Amygdala (tissue), 56 donors: ENCODE measurements at places on chromosomes 5 and 9.
A peak's percentile ranks its signal among the peaks of the same experiment; 100 is the strongest.

DNA sequence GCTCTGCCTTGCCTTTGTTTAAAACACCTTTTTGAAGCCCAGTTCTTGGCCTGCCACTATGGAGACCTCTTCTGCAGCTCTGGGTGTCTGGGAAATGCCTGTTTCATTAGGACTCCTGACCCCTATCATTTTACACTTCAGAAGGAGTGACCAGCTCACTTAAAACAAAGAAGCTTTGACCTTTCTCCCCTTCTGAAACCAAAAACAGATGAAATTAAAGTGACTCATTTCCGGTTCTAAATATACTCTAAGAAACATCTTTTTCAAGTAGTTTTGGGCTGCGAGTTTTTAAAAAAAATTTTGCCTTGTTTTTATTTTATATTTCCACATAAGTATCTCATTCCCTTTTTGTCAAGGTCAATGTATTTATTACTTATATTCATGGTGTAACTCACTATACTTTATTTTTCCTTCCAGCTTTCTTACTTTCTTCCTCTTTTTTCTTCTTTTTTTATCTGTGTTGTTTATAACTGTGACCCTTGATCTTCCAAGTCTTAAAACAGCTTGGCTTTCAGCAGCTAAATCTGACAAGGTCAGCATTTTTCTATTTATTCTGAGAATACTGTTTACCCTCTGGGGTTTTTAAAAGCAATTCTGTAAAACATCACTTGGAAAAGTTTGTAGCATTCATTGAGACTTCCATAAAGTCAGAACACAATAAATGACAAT, 672.9 kb downstream of the NR2F1-AS1 start:
- no peak for DNase-seq

DNA sequence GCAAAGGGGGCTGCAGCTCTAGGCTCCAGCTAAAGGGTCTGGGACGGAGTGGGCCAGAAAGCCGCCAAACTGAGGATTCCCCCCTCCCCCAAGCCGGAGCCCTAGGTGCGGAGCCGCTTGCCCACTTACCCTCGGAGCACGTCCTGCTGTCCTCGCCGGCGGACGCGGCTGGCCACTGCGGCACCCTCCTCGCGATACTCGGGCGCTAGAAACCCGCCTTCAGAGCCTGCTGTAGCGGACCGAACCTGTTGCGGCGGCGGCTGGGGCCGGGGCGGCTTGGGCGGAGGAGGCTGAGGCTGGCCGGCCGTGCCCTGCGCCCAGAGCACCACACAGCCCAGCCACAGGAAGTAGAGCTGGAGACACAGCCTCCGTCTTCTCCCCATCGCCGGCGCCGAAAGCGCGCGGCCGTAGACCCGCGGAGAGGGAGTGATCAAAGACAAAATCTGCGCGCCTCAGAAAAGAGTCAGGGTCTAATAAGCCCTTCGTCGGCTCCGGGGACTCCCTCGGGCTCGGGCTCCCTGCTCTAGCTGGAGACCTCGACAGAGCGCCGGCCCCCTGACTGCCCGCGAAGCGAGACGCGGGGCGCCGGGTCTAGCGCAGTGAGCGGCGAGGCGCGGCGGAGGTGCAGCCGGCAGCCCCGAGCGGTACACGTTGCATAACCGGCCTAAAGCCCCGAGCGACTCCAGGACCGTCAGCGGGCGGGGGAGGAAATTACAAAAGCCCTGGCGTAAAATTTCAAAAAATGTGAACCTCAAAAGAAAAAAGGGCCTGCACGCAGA, 635 bp downstream of the FBN2 start:
- DNase-seq: no peak

GRCh38 chr5:149749481-149750365, 19.6 kb downstream of the PPARGC1B start:
- peak; percentile 9 for DNase-seq

GRCh38 chr5:67459253-67459652, 262.7 kb upstream of the CD180 start:
- no peak for DNase-seq

GRCh38 chr9:94150890-94151650, 66.8 kb downstream of the PTPDC1 start:
- DNase-seq: no peak

GRCh38 chr5:65482736-65483545, 1.2 kb upstream of the ADAMTS6 start:
- DNase-seq: no peak

- no peak for DNase-seq
These were observed 7.6 kb downstream of the SLC1A1 start for GRCh38 chr9:4497855-4498254.

- no peak for DNase-seq
These were observed 576.5 kb upstream of the EDIL3 start for GRCh38 chr5:84961193-84961592.

GRCh38 chr5:27773636-27774035, 735.2 kb upstream of the CDH9 start:
- DNase-seq: no peak
